Cortex of kidney (tissue), 1 donor: ENCODE measurements at places on chromosomes 3 and 15.

DNA sequence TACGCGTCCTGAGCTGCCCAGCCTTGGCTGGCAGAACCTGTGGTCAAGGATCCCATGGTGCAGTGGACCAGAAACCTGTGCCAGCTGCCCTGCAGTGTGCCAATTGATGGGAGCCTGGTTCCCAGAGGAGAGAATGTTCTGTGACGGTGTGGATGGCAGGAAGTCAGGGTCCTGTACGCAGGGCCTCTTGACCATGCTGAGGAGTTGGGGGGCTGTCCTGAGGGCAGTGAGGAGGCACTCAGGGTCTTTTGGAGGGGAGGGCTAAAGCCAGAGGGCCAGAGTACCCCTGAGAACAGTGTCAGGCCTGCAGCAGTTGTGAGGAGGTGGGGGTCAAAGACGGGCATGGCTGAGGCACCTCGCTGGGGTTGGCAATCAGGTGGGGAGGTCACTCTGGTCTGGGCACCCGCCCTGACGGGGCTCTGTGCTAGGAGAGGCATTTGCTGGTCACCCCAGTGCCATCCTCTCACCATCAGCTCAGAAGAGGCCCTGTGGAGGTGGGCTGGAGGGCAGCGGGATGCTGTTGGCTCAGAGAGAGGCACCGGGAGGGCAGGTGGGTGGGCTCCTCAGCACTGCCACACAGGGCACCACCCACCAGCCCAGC lies 61.0 kb downstream of the SCN5A start:
- DNase-seq: no peak

DNA sequence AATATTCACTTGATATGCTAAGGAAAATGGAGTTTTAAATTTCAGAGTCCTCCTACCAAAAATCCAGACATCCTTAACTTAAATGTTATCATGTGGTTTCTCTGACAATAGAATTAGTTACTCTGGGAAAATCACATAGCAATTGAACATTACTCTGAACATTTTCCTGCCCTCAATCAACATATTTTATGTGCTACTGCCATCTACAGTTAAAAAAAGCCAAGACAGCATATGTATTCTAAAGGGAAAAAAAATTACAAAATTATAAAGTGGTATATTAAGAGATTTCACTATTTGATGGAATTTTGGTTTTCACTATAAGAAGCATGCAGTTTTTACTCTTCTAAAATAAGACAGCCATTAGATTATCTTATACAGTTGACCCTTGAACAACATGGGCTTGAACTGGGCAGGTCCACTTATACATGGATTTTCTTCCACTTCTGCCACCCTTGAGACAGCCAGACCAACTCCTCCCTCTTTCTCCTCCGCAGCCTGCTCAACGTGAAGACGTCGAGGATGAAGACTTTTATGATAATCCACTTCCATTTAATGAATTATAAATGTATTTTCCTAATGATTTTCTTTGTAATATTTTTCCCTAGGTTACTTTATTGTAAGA lies 122.3 kb downstream of the ATP1B3 start:
- no peak for DNase-seq

- DNase-seq: no peak
Observed at GRCh38 chr3:188174317-188175044, 20.5 kb downstream of the LPP start.

DNA sequence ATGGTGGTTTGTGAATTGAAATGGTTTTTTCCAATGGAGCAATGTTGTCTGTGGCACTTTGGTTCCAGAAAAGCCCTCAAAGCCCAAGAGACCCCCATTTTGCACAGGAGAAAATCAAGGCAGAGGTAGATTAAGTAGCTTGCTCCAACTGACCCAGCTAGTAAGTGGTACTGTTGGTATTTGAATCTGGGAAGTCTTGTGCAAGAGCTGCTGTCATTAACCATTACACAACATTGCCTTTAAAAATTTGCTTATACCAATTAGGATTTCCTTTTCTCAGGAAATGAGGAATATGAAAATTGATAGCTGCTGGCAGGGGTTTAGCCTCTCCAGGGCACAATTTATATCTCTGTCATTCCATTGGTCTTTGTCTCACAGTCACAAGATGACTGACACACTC lies 102.4 kb upstream of the UBE3A start:
- DNase-seq: no peak

- DNase-seq: no peak
Observed at GRCh38 chr3:41115069-41115468, 84.2 kb upstream of the CTNNB1 start.

- DNase-seq: no peak
Observed at GRCh38 chr3:141524988-141525387, 38.2 kb downstream of the RASA2 start.
